ENCODE measurements at places on chromosomes 3 and 15.

DNA sequence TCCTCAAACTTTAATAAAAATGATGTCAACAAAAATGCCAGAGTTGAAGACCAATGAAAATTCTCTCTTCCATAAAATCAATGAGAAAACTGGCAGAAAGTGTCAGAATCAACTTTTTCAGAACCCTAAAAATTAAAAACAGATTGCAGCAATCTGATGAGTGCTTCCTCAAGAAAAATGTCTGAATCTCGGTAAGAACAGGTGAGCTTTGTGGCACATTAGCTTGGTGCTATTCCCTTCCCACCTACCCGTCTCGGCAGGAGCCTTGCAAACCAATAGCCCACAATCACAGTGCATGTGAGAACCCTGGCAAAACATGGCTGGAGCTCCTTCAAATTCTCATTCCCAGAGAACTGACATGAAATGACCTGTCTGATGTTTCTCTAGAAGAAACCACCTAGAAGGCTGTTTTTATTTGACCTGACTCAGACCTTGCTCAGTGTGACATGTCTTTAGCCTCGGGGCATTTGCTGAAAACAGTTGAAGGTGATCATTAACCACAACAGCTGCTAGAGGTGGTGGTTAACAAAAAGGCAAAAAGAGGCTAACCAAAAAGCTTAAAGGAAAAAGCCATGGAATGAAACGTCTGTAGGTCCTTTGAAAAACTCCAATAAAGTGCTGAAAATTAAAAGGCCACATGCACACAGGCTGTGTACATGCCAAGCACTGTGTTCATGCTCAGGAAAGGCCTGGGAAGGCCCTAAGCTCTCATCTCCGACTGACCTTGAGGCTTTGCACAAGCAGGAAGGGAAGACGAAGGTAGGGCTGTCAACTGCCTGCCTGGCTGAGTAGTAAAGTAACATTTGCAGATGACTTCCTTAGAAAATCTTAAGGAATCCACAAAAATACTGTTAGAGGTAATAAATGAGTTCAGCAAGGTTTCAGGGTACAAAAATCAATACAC is 253.0 kb upstream of the NSMCE3 start:
- DNase-seq = no peak

GRCh38 chr3:194137008-194137505 is 1.1 kb downstream of the HES1 start:
- DNase-seq = no peak

DNA sequence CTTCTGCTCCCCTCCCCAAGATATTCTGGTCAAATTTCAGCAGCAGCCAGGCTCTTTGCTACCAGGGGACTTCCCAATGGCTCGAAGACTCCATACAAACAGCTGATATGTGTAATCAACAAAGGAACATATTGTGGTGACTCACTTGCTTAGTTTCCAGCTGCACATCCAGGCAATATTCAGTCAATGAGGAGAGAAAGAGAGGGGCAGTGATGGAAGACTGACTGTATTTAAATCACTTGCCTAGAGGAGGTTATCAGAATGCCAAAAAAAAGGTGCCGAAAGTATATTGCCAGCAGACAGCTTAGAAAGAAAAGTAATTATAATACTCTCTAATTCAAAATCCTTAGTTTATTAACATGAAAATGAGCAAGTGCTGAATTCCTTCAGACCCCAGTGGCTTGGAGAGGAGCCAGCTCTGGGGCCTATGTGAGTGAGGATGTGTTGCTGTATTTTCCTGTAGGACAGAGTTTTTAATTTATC is 236.5 kb downstream of the LRTM1 start:
- DNase-seq = no peak

GRCh38 chr15:101329867-101330380 is 34.9 kb upstream of the SNRPA1 start:
- no peak for DNase-seq

- no peak for DNase-seq
Measured at GRCh38 chr15:79942741-79943481, 28.1 kb downstream of the BCL2A1 start.

- no peak for DNase-seq
Measured at GRCh38 chr3:46701181-46701939, at the start of gene TMIE. TSS of gene TMIE (plus strand) at chr3:46701392. CDS start at chr3:46701488, 96 bp downstream.

- DNase-seq = no peak
Measured at GRCh38 chr15:39804026-39804425, 21.4 kb upstream of the FSIP1 start.

GRCh38 chr15:42154212-42154941 is 2.1 kb downstream of the PLA2G4F start:
- no peak for DNase-seq

All from hematopoietic multipotent progenitor cell treated with erythropoietin and hydrocortisone succinate and interleukin-3 and kit ligand, for 15 days (in vitro differentiated cells).